Activated gamma-delta T cell treated with Interleukin-2 at 50 U/mL for 16 hours (primary cell): ENCODE measurements at places on chromosomes 16 and 17.
A peak's percentile ranks its signal among the peaks of the same experiment; 100 is the strongest.

GRCh38 chr16:27398894-27399853, 2.8 kb upstream of the IL21R start:
- DNase-seq = no peak

DNA sequence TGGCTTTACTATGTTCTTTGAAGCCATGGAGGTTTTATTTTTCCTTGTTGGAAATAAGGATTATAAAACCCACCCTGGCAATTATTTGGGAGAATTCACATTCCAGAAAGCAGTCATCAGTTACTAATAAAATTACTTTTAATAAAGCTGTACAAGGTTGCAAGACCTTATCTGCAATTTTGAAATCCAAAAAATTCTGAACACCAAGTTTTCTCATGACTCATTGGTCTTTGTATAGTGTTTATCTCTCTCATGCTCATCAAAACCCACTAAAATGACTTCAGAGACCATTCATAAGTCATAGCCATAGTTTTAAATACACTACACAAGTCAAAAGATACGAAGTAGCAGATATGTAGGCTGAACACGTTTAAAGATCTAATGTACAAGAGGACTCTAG, 6.0 kb upstream of the KRT38 start:
- DNase-seq = no peak

GRCh38 chr17:74758848-74759168, 10.4 kb downstream of the NHERF1 start:
- DNase-seq = no peak

GRCh38 chr16:28317040-28317880, 24.9 kb downstream of the SBK1 start:
- peak; percentile 77 for DNase-seq

DNA sequence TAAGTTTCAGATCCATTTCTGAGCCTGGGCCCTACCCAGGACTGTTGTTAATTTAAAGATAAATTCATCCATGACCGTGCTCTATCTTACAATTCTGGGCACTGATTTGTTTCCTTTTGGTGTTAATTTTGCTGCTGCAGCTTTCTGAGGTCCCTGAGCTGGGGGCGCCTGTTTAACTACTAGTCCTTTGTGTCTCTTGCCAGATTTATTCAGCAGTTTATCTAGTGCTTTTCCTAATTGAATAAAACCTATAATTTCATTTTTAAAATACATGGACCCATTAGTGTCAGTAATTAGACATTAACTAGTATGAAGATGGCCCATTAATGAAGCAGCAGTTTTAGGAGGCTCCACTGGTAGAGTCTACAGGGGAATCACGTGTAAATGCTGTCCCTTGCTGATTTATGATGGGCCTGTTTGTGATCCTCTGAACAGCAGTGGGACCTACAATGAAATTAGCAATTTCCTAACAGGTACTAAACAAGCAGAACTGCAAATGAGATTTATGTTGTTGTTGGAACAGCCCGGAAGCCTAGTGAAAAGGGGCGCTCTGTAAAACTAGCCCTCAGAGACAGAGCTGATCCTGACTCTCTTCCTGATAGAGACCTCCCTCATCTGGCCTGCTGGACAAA, 54.7 kb downstream of the HS3ST2 start:
- no peak for DNase-seq

GRCh38 chr17:15907290-15907689, 37.6 kb upstream of the ADORA2B start:
- no peak for DNase-seq

- no peak for DNase-seq
Observed at GRCh38 chr17:56011406-56012131, 141.7 kb upstream of the ANKFN1 start.

GRCh38 chr17:82412535-82413520, 5.3 kb upstream of the HEXD start:
- no peak for DNase-seq

- DNase-seq = no peak
Observed at GRCh38 chr16:72474501-72475123, 302.7 kb upstream of the PMFBP1 start.

- no peak for DNase-seq
Observed at GRCh38 chr17:72578817-72579470, 458.1 kb downstream of the SOX9 start.

GRCh38 chr16:12467418-12468210, 336.1 kb downstream of the CPPED1 start:
- no peak for DNase-seq

- no peak for DNase-seq
Observed at GRCh38 chr17:44318077-44318892, 6.3 kb downstream of the SLC25A39 start.

GRCh38 chr16:83769397-83770008, 38.3 kb upstream of the HSBP1 start:
- no peak for DNase-seq
